Fibroblast of gingiva (primary cell): ENCODE measurements at places on chromosomes 16 and 17.

DNA sequence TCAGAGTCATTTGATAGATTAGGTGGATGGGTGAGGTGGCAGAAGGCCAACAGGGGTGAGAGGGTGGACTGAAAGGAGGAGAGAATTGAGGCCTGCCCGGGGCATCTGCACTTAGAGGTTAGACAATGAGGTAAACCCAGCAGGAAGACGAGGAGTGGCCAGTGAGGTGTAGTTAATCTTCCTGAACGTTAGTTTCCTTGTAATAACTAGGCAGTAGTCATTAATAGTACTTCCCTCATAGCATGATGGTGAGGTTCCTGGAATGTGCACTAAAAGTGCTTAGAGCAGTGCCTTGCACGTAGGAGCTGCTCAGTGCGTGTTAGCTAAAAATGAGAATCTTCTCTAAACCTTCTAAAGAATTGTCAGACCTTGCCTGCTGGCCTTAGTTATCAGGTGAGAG, 13.5 kb upstream of the KSR1 start:
- no peak for DNase-seq

- DNase-seq = no peak
Observed at GRCh38 chr16:1010815-1011214, 29.2 kb downstream of the SOX8 start.

DNA sequence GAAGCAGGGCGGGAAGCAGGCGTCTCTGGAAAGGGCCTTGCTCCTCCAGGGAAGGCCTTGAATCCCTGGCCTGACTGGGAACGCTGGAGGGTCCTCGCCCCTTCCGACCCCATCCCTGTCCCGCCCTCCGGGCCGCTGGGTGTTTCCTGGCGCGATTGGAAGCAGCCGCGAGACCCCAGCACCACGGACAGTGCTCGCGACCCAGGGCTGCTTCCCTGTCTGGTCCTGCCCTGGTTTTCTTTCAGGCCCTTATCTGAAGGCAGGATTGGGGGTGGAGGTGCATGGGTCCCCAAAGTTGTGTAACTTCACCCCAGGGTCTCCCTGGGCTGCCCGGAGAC, 2.1 kb downstream of the MGAT5B start:
- DNase-seq = no peak

DNA sequence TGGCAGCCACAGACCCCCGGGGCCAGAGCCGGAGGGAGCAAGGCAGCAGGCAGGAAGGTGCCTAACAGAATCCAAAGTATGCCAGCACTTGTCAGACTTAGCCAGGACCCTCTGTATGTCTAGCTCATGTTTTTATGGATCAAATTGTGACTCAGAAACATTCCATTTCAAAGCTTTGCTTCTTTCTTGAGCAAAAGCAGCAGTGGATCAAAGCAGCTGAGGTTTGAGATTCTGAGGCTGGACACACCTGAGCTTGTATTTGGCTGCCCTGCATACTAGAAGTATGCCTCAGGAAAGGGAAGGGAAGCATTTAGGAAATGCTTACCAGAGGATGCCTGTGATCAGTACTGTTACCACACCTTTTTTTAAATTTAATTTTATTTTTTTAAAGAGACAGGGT, 5.7 kb upstream of the MYO1C start:
- no peak for DNase-seq

DNA sequence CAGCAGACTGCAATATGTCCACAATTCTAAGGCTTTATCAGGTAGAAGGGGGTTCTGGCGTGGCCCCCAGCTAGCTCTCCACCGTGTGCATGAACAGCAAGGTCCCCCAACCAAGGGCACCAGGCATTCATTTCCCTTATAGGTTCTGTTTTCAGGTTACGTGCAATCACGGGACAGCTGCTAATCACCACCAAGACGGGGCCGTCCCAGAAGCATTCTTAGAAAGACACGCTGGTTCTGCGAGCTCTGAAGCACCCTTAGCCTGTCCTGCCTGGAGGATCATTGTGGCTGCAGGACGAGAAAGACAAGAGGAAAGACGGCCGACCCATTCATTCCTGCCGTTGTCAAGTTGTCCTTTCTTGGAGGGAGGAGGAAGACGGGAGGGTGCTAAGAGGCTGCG, 302.9 kb downstream of the SOX9 start:
- DNase-seq = no peak

DNA sequence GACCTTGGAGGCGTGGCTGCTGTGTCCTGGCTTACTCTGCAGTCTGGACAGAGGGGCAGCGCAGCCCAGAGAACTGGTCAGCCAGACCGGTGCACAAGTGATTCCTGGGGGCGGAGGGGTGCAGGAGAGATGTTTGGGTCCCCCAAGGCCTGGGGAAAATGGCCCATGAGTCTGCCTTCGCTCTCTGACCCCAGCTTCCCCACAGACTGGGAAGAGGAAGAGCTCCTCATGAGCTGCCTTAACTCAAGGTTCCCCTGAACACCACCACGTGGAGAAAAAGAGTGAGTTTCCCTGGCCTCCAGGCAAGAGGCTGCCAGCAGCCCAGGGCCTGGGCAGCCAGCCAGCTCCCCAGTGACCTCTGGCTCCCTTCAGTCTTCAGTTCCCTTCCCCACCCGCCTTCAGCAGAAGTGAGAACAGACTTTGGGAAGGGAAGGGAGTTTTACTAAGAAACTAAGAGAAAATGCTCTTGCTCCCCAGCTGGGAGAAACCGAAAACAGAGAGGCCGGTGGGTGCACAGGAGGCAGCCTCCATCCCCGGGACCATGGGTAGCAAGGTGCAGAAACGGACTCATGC, 2.0 kb upstream of the C17orf99 start:
- DNase-seq = peak; percentile 84

DNA sequence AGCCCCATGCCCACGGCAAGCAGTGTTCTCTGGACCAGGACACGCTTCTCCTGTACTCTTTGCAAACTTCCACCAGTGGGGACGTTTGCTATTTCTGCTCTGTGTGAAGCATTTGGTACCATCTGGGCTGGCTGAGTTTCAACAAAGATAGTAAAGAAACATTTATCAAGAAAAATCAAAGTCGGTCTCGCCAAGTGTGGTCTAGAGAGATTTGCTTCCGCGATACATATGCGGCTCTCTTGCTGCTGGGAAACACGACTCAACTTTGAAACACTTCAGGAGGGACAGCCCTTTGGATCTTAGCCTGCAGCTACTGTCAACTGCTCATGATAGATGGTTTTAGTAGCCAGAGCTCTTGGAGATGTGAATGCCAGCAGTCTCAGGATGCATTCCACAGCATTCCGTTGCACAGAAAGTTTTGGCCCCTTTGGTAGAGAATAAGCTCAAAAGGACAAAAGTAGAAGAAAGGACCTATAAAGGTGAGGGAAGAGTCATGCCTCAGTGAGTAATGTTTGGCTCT, 168.2 kb upstream of the CACNG3 start:
- no peak for DNase-seq

- no peak for DNase-seq
Observed at GRCh38 chr16:4415538-4416199, 727 bp downstream of the CORO7 start.

- DNase-seq = no peak
Observed at GRCh38 chr17:30235386-30236296, at the start of gene SLC6A4. Gene SLC6A4 (minus strand): TSS chr17:30235697. CDS start chr17:30221958, 13,739 bp downstream.

DNA sequence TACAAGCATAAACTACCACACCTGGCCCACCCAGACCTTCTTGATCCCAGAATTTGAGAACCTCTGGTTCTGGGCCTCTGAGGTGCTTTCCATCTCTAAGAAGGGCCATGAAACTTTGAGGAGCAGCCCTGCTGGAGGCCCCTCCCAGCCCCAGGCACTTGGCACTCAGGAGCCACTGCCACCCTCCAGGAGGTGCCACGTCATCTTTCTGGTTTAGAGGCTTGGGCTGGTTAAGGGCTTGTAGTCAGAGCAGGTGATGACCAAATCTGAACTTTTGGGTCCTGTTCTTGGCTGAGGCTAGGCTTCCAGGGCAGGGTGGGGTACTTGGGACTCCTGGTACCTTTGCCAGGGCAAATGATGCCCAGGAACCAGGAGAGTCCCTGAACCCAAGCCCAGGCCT, 13.8 kb upstream of the DLX4 start:
- DNase-seq = no peak

- DNase-seq = no peak
Observed at GRCh38 chr16:11394593-11394960, 49.3 kb downstream of the RMI2 start.

- no peak for DNase-seq
Observed at GRCh38 chr16:58495521-58496331, 4.2 kb upstream of the NDRG4 start.

DNA sequence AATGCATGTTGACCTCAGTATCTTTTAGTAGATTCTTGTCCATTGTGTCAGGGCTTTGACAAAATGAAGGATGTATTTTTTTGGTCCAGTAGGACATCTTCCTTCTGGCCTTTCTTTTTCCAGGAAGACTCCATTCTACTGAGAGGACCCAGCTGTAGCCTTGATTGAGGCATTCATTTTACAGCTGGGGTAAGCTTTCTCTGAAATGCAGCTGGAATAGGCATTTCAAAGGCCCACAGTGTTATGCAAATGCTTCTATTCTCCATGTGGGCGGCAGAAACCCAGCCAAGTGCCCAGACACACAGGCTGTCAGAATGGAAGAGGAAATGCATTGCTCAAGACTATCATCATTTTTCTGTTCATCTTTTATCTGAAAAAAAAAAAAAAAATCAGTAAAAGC, 629.0 kb upstream of the CDH8 start:
- no peak for DNase-seq

GRCh38 chr16:5482256-5482655, 384.7 kb upstream of the EEF2KMT start:
- no peak for DNase-seq

DNA sequence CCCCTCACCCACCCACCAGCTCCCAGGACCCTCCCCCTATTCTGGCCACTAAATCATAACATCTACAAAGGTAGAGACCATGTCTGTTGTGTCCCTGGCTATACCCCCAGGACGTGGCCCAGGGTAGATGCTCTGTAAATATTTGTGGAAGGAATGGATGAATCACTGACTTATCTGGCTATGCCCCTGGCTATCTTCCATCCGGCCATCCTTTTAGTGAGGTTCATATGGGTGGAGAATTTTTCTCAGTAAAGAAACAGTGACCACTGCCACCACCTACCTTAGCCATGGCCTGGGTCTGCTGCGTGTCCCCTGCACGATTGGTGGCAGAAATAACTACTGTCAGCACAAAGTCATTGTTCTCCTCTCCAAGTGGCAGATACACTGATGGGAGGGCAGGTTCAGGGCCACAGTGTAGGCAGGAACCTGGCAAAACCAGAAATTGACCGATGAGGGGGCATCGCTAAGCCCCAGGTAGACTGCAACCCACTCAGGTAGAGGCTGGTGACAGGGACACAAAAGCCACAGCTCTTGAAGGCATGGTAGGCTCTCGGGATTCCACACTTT, 63.1 kb upstream of the BCO1 start:
- DNase-seq = peak; percentile 44

GRCh38 chr17:48754500-48755261, 26.1 kb upstream of the HOXB13 start:
- no peak for DNase-seq

DNA sequence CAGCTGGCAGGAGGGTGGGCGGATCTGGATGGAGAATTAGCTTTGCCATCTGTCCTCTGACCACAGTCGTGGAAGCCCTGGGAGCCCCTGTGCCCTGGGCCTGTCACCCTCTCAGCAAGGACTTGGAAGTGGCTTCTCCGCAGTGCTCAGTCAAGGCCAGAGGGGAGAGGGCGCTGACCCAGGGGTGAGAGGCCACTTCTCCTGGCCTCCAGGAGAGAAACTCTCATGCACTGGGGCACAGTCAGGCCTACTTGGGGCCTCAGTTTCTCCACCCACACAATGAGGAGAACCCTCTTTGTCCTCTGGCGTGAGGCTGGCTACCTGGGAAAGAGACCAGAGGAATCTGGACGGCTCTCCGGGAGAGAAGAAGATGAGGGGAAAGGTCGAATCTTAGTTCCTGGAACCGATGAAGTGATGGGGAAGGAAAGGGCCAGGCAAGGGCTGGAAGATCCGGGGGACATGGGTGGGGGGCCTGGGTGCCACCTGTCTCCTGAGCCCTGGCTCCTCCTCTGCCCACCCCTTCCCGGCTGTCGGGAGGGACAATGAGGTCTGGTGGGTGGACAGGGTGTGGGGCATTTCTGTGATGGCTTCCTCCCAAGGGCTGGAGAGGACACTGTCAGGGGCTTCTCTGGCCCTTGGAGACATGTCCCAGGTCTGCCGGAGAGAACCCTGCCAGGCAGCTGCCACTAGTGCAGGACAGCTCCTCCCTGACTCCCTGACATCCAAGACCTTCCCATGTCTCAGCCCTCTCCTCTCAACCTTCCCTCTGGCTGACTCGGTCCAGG, 9.0 kb upstream of the ARHGAP27 start:
- DNase-seq = no peak

DNA sequence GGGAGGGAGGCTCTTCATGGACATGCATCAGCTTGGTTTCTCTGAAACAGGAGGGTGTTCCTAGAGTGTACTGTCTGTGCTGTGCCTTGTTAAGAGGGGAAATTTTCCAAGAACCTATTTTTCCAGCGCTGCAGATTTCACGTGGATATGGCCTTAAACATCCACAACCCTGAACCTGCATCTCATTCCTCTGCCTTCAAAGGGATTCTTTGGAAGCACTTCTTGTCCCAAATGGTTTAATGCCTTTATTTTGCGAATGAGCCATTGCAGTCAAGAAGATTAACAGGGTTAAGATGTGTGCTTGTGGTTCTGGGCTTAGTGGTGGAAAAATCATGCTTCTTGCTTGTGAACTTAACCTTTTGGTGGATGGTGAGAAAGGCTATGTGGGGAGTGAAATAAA, 161.2 kb downstream of the XYLT1 start:
- no peak for DNase-seq

GRCh38 chr17:10843811-10844210, 5.9 kb upstream of the PIRT start:
- DNase-seq = no peak

GRCh38 chr17:71335212-71335611, 785.6 kb upstream of the SOX9 start:
- no peak for DNase-seq

DNA sequence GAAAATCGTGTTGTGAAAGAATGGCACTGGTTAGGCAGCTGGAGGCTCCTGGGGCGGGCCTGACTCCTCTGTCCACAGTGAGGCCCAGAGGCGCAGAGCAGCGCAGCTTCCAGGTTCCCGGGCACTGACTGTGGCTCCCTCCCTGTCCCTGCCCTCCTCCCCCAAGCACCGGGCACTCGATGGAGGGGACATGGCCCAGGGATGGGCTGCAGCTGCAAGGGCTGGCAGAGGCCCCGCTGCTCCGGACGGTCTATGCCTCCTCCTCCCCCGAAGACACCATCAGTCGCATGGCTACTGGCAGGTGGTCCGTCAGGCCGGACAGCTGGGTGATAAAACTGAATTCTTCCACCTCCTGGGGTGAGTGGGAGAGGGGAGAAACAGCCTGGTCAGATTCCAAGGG, 50.1 kb downstream of the PRMT7 start:
- no peak for DNase-seq

GRCh38 chr17:71941920-71942319, 178.9 kb upstream of the SOX9 start:
- DNase-seq = no peak

DNA sequence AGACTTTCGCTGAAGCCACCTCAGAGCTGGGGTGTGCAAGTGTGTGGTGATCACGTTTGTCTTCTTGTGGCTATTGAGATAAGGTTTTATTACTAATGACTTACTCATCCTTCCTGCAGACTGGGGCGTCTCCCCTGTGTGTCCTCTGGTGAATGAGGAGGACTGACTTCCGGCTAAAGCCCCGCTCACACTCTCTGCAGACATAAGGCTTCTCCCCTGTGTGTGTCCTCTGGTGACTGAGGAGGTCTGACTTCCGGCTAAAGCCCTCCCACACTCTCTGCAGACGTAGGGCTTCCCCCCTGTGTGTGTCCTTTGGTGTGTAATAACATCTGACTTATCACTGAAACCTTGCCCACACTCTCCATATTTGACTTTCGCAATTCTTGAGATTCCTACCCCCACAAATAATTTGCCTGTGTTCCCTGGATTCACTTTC, 19.4 kb downstream of the PRDM7 start:
- DNase-seq = peak; percentile 21

GRCh38 chr16:72072514-72073342, 9.7 kb downstream of the HPR start:
- no peak for DNase-seq
